A549 treated with AZD2906 at 1 μM for 4 hours (cell line): ENCODE measurements at places on chromosomes 6 and 20. TPM values are rescaled to one million over a fixed set of nuclear protein-coding genes. Genes with fewer than 3 reads are reported as not detected.

BPIFB6 gene
- total RNA-seq: not detected in 5 replicates

IL17F gene
- not detected in 5 replicates for total RNA-seq

SEMG1 gene
- not detected in 5 replicates for total RNA-seq

HCK gene
- 0.05 to 0.11 TPM (median 0.06 TPM) in 5 replicates for total RNA-seq

APOBEC2 gene
- total RNA-seq: not detected in 5 replicates

GPR6 gene
- total RNA-seq: not detected in 5 replicates

BTBD3 gene
- 15.0 to 16.9 TPM (median 15.9 TPM) in 5 replicates for total RNA-seq

SLC35A1 gene
- 8.0 to 9.5 TPM (median 8.4 TPM) in 5 replicates for total RNA-seq

PROCR gene
- total RNA-seq: 104 to 150 TPM (median 140 TPM) in 5 replicates

TXLNB gene
- total RNA-seq: not detected in 5 replicates

LCA5 gene
- 0.32 to 0.93 TPM (median 0.52 TPM) in 5 replicates for total RNA-seq

LY6G5C gene
- total RNA-seq: 1.2 to 1.7 TPM (median 1.4 TPM) in 5 replicates

DOK5 gene
- total RNA-seq: not detected in 5 replicates

ERGIC3 gene
- total RNA-seq: 212 to 242 TPM (median 237 TPM) in 5 replicates

COL9A3 gene
- 0.32 to 0.69 TPM (median 0.63 TPM) in 5 replicates for total RNA-seq

LY86 gene
- total RNA-seq: not detected in 5 replicates
